ENCODE measurements at places on chromosomes 2 and 18.

GRCh38 chr2:235030126-235030525 is 78.3 kb downstream of the SH3BP4 start:
- DNase-seq = no peak

DNA sequence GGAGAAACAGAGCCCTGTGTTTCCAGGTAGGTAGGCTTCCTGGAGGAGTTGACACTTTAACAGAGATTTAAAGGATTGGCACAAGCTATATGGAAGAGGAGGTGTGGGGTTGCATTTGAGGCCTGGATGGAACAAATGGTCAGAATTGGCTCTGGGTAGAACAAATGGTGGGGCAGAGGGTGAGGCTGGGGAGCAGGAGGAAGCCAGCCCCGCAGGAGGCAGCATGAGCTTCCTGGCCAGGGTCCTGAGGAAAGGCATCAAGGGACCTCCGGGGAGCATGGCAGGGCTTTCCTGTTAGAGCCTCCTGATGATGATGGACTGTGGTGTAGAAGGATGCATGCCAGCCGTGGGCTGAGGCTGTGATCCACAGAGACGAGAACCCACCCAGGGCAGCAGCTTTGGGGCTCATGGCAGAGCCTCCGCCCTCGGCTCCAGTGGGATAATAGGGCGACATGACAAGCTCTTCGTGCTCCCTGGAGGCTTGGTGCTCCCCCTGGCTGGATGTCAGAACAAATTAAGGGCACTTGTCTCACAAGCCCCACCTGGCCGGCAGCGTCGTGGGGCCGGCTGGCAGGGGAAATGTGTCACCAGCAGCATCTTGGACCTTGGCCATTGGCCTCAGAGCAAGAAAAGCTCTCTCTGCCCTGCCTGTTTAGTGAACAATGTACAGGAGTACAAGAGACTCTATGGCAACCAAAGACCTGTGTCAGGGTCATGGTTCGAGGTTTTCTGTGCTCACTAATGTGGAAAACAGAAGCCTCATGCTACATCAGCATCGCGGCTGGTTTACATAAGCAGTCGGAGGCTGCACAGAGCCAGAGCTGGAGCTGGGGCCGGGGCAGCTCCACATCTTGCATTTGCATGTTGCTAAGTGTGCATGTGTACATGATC is 153.5 kb downstream of the MYCN start:
- no peak for DNase-seq

DNA sequence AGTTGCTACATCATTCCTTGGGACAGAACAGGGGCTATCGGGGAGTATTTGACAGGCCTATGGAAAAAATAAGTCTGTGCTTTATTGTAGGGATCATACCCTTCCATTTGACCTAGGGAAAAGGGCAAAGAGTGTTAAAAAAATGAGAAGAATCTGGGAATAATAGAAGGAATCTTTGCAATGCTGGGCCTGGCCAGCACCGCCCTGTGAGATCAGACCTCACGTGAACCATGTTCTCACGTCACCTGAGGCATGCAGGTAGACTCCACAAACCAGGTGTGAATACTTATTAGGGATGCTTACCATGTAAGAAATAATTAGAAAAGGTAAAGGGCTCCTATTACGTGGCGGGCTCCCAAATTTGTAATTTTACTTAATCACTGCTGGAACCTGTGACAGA is 177.5 kb upstream of the GATA6 start:
- DNase-seq = no peak

DNA sequence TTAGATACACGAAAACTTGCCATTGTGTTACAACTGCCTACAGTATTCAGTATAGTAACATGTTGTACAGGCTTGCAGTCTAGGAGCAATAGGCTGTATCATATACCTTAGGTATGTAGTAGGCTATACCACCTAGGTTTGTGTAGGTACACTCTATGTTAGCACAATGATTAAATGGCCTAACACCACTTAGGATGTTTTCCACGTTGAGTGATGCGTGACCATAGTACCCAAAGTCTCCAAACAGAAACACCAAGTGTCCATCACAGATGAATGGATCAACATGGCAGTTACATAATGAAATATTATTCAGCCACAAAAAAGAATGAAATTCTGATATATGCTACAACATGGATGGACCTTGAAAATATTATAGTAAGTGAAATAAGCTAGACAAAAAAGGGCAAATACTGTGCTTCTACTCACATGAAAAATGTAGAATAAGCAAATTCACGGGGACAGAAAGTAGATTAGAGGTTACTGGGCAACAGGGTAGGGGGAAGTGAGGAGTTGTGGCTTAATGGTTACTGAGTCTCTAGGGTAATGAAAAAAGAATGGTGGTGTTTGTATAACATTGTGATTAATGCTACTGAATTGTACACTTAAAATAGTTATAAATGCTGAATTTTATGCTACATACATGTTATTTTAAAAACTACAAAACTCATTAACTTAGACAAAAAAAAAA is 62.6 kb downstream of the TMEM131 start:
- DNase-seq = no peak

- no peak for DNase-seq
Observed at GRCh38 chr18:41940506-41941215, 14.4 kb upstream of the PIK3C3 start.

DNA sequence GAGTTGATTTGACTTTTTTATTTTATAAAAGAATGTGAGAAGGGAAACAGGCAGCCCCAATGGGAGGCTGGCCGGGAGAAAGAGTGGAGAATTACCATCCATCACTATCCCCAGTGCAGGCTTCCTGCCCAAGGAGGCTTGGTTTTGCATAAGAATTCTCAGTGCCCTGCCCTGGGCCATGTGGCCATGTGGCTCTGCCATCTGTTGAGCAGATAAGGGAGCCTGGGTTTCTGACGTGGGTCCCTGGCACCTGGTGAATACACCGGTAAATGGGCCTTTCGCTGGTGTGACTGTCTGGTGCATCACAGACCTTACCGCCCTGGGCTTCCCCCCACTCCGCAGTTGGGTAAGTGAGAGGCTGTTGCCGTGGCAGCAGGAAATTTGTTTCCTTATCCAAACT is 54.5 kb upstream of the TMEM163 start:
- no peak for DNase-seq

DNA sequence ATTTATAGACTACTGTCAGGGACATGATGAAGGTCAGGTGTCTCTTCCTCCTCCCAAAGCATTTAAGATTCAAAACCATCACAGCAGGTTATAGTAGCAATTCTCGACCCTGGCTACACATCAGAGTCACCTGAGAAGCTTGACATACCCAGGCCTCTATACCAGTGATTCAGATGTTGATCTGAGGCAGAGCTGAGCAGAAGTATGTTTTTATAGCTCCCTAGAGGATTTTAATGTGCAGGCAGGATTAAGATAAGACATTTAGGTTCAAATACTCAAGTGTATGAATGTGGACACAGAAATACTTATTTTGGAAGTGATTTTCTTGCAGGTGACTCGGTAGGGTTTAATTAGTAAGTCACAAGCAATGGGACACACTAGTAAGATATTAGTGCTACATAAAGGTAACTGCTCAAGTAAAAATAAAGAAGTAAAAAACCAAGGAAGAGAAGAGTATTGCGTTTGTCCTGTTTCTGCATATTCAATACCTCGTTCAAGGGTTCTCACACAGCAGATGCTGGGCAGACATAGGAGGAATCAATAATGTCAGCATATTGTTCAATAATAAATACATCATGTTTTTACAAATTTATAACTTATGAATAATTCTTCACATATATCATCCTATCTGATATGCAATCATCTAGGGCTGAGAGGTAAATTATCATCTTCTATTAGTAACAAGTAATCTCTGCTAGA is 7.0 kb downstream of the GCFC2 start:
- no peak for DNase-seq

- DNase-seq = no peak
Observed at GRCh38 chr18:63091671-63092364, 227.8 kb downstream of the BCL2 start.

- no peak for DNase-seq
Observed at GRCh38 chr18:61851940-61852451, 40.8 kb downstream of the RNF152 start.

GRCh38 chr2:234913208-234913626 is 38.6 kb upstream of the SH3BP4 start:
- no peak for DNase-seq

DNA sequence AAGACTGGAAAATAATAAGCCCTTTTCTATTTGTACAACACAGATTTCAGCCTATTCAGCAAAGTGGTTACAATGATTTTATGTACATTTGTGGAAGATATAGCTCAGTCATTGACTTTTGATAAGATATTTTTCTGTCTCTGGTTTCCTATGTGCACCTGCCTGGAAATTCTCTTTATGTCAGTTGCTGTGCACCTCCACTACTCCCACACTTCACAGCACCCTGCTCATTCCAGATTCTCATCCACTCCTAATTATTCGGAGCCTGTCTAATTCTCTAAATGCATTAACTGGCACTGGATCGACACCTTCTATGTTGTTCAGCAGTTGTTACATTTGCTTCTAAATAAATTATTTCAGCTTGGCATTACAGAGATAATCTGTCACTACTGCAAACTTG is 275.1 kb upstream of the RND3 start:
- DNase-seq = no peak

GRCh38 chr18:52716973-52717372 is 377.0 kb downstream of the DCC start:
- DNase-seq = no peak

DNA sequence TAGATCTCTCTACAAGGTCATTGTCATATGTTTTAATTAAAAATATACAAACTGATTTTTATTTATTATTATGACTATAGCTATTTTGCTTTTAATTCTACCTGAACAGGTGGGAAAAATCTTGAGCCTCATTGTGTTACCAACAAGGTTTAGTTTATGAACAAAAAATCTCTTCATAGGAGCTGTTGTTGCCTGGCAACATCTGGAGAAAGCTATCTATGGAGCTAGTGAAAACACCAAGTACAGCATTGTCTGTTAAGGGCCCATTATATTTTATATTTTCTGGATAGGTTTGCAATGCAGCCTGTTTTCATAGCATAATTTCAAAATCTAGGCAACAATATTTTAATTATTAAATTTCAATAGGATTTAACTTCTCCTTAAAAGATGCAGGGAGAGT is 383.0 kb upstream of the TMEFF2 start:
- no peak for DNase-seq

- DNase-seq = no peak
Observed at GRCh38 chr2:212911011-212911410, 240.4 kb downstream of the IKZF2 start.

DNA sequence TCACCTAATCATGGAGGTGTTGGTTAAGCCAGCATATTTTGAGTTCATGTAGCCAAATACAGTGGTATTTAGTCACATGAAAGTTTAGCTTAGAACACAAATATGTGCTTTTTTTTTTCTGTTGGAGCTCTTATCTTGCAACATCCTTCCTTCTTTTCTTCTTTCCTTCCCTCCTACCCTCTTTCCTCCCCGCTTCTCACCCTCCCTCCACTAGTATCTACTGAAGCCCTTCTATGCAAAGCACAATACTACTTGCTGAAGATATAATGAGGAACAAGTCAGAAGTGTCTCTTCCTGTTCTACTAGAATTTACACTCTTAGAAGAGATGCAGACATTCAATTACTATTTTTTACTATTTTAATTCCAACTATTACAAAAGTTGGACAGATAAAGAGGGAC is 105.0 kb upstream of the ITGA4 start:
- DNase-seq = no peak

- no peak for DNase-seq
Observed at GRCh38 chr18:63104868-63105267, 214.7 kb downstream of the BCL2 start.

DNA sequence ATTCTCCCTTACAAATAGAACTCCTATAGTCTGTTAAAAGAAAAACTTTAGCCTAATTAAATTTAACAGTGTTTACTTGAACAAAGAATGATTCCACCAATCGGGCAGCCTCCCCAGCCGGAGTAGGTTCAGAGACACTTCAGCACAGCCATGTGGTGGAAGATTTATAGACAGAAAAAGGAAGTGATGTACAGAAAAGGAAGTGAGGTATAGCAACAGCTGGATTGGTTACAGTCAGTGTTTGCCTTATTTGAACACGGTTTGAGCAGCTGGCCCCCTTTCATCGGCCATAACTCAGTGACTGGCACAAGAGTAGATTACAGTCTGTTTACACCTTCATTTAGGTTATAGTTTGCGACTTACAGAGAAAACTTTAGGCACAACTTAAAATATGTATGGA is 2.1 kb upstream of the SKA1 start:
- DNase-seq = no peak

GRCh38 chr2:4840791-4841190 is 851.4 kb upstream of the SOX11 start:
- no peak for DNase-seq

GRCh38 chr2:225581135-225581534 is 181.6 kb downstream of the NYAP2 start:
- no peak for DNase-seq

DNA sequence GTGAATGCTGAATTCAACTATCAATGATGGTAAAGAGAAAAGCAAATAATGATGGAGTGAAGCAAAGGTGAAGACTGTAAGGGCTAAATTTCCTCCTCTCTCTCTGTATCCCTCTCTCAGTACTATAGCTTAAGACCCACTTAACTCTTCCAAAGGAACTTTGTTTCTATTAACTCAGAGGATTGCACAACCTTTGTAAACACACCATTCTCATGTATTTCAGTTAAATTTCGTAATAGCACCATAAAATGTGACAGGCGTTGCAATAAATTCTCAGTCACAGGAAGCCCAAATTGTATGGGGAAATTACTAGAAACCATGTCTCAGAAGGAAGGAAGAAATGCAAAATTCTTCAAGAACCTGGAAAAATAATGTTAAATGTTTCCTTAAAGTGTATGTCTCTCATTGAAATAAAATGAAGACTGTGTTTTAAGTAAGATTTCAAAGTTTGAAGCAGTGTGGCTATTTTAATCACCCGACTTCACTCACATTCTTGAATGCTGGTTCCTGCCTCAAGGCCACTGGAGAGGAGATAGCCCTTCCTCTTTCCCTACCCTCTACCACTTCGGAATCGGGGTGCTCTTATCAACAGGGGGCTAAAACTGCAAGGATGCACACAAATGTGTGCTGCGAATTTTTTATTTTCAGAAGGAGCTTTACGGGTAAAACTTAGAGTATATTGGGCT is 112.1 kb downstream of the FTCDNL1 start:
- no peak for DNase-seq

DNA sequence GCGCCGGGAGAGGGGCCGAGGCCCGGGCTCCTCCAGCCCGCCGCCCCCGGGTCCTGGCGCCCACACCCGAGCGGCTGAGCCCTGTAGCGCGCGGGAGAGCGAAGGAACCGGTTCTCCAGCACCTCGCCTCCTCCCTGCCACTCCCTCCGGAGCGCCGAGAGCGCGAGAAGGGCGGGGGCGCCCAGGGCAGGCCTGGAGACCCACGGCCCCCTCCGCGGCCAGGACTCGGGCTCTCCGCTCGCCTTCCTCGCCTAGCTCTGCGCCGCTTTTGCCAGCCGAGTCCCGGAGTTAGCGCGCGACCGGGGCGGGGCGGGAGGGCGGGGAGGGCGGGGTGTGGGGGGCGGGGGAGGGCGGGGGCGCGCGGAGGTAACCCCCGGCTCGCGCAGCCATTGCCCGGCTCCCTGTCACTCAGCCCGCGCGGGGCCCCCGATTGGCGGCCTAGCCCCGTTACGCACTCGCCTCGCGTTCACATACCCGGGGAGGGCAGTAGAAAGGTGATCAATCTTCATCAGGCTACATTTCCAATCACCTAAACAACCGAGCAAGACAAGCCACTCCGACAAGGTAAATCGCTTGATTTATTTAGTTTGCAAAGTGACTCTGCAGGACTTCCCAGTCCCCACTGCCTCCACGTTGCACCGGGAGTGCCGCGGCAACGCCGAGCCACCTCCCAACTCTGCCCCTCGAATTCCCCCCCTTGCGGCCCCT is at the start of gene OTX1:
TSS of gene OTX1 (plus strand) at position 497 of the 708 bp plus-strand sequence. CDS start 2,161 bp downstream, outside the sequence.
- peak; percentile 96 for DNase-seq

Measured in GM13977 (cell line).